ENCODE measurements at places on chromosomes 16 and 17.

- no peak for DNase-seq
These were observed 33.1 kb downstream of the ZNF469 start for GRCh38 chr16:88415713-88416323.

DNA sequence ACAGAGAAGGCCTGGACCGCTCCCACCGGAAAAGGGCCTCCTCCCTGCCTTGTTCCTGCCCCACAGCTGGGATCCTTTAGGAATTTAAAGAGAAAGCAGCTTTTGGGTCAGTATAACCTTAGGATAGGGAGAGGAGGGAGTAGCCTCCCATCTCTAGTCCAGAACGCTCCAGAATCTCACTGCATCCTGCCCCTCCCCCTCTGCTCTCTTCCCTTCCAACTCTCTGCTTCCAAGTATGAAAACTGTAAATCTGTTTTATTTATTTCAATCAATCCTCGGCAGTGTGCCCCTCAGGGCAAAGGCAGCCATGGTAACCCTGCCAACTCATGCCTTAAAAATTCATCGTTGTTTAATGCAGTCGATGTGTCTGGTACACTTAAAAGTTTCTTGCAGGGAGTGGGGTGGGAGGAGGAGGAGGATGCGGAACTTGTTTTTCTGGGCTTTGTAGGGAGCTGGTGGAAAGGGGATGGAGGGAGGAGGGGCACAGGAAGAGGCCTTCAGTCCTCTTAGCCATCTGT lies 21.2 kb upstream of the MTSS2 start:
- DNase-seq, result no peak

DNA sequence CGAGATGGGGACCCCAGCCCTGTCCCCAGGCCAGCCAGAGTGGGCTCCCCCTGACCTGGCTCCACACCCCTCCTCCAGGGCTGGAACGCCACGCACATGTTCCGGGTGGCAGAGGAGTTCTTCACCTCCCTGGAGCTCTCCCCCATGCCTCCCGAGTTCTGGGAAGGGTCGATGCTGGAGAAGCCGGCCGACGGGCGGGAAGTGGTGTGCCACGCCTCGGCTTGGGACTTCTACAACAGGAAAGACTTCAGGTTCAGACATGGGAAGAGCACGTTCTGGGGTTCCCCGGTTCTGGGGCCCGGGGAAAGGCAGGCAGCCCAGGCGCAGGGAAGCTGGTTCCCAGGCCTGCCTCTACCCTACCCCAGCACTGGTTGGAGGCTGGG lies 4.6 kb downstream of the ACE start:
- DNase-seq, result no peak

- DNase-seq, result no peak
These were observed at the start of gene WSCD1 for GRCh38 chr17:6069539-6070429. Gene WSCD1 (plus strand): TSS chr17:6070379. CDS start chr17:6080659, 10,280 bp downstream.

DNA sequence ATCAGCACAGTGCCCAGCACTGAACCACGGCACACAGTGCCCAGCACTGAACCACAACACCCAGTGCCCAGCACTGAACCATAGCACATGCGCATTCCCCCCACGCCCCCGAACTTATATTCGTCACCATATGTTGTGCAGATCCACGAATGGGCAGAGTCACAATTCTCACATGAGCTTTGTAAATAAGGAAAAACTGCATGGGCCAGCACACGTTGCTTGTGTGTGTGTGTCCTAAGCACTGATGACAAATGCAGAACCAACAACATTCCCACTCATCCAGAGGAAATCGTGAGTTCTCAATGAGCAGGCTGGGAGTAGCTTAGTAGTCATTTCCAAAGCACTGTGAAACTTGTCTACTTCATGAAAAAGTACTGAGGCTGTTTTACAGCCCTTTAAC lies 70.0 kb downstream of the ADCY9 start:
- no peak for DNase-seq

DNA sequence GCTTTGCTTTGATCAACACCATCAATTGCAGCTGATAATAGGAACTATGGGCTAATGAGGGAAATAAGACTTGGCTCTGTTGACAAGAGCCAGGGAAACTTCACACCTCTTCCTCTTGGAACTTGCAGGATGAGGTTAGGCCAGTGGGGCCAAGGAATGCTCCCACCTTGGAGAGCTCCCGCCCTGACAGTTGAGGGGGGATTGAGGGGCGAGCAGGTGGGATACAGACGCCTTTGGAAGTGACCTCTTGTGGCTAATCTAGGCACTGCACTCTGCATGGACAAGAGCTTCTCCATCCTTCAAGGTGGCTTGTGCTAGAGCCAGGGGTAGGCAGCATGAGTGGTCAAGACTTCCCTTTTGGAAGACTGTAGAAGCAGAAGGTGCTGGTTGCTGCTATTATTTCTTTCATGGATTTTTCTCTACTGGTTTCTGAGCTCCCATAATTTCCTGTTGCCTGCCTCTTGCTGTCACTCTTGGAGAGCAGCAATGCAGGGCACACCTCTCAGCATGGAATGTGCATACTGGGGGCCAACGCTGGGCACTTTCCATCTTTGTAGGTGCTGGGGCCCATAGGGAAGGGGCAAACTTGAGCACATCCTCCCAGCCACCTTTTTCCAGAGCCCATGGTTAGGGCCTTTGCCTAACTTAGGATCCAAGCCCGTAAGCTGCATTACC lies 2.3 kb upstream of the PHF12 start:
- DNase-seq, result peak; percentile 57

DNA sequence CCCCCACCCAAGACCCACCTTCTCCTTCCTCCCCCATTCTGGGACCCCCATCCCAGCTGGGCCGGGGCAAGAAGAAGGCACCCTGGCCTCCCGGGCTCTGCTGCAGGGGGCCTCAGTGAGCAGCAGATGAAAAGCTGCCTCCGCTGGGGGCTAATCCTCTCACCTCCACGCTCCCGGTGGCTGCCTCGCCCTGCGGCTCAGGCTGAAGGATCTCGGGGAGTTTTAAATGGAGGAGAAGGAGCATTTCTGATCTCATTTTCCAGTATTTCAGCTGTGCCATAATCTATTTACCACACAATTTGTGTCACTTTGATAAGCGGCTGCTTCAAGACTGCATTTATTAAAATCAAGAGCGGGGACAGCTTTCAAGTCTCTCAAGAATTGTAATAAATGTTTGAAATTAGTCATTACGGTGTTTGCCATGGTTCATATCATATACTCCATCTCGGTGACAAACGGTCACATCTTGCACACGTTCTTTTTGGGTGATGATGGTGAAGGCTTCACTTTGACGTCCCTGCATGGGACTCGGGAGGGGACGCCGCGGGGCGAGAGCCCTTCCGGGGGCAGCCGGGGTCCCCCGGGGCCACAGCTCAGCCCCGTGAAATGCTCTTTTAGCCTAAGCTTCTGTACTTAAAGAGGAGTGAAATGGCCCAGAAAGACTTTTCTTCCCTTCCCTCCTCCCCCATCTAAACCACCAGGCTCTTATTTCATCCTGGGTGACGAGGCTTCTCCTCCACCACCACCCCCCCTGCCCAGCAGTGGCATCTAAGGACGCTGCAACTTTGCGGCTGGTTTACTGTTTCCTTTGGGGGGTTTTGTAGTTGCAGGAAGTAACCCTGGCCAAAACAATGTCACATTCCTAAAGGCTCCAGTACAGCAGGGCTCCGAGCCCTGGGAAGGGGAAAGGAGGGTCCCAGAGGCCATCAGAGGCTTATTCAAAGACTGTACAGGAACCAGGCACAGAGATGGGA lies 313.1 kb upstream of the TNRC6C start:
- peak; percentile 64 for DNase-seq

- DNase-seq, result no peak
These were observed 48.4 kb upstream of the CRYM start for GRCh38 chr16:21326459-21326858.

GRCh38 chr17:68295086-68295485 lies 3.8 kb downstream of the ARSG start:
- DNase-seq, result no peak

DNA sequence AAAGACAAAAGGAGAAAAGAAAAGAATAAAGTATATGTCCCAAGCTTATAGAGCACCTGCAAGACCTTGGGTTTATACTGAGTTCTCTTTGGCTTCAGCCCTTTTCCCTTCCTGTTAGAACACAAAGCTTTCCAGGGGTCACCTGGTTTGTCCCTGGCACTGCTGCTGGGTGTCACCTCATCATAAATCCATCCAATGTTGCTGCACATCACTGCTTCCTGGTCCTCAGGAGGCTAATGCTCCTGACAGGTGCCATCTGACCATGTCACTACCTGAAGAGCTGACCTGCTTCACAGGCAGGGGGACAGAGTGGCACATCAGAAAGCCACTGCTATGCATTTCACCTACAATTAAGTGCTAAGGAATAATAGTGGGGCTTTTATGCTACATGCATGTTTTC lies 164.6 kb upstream of the ELAC2 start:
- no peak for DNase-seq

DNA sequence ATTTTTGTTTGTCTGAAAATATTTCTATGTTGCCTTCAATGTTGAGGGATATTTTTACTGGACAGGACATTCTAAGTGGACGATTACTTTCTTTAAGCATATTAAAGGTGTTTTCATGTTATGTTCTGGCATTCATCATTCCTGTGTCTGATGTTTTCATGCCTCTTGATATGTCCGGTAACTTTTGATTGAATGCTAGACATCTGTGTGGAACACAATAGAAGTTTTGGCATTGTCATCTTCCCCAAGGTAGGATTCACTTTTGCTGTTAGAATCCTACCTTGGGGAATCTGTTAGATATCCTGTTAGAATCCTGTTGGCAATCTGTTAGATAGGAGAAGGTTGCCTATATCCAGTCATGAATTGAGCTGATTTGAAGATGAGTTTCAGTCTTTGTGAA lies 28.9 kb downstream of the CACNG5 start:
- no peak for DNase-seq

- no peak for DNase-seq
These were observed 15.9 kb downstream of the NARF start for GRCh38 chr17:82474223-82475010.

- DNase-seq, result no peak
These were observed 30.2 kb downstream of the WDR59 start for GRCh38 chr16:74954763-74955162.

DNA sequence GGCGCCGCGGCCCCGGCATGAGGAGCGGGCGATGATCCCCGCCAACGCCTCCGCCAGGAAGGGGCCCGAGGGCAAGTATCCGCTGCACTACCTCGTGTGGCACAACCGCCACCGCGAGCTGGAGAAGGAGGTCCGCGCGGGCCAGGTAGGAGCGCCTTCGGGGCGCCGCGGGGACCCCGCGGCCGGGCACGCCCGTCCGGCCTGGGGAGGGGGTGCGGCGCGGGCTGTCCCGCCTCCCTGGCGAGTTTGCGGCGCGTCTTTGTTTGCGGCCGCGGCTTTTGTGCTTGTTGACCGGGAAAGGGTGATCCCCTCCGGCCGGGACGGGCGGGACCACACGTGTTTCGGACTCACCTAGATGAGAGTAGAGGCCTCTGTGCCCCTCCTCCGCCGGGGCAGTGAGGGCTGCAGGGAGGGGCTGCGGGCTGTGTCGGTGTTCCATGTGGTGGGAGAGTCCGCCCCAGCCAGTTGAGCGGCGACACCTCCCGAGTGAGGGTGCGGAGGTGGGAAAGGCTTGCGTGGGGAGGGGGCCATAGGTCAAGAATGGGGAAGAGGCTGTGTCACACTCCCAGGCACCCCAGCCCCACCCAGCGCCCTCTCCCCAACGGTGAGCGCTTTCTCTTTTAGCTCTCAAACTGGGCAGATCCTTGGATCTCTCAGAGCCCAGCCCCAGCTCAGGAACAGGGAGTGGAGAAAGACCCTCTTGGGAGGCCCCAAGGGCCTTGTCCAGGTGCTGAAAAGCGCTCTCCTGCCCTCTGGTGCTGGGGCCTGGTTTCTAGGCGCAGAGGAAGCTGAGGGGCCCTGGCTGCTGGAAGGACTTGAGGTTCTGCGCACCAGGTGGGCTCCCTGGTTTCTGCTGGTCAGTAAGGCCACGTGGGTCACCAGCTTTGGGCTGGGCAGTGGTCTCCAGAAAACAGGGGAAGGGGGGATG lies 923 bp downstream of the ANKRD13B start:
- peak; percentile 44 for DNase-seq

- no peak for DNase-seq
These were observed 36.1 kb upstream of the FASN start for GRCh38 chr17:82134101-82134500.

- DNase-seq, result peak; percentile 41
These were observed 54.3 kb downstream of the KPNA2 start for GRCh38 chr17:68089881-68090280.

- DNase-seq, result no peak
These were observed 15.9 kb upstream of the CBX2 start for GRCh38 chr17:79761894-79762589.

GRCh38 chr17:5201011-5201410 lies 9.3 kb upstream of the ZNF594 start:
- no peak for DNase-seq

DNA sequence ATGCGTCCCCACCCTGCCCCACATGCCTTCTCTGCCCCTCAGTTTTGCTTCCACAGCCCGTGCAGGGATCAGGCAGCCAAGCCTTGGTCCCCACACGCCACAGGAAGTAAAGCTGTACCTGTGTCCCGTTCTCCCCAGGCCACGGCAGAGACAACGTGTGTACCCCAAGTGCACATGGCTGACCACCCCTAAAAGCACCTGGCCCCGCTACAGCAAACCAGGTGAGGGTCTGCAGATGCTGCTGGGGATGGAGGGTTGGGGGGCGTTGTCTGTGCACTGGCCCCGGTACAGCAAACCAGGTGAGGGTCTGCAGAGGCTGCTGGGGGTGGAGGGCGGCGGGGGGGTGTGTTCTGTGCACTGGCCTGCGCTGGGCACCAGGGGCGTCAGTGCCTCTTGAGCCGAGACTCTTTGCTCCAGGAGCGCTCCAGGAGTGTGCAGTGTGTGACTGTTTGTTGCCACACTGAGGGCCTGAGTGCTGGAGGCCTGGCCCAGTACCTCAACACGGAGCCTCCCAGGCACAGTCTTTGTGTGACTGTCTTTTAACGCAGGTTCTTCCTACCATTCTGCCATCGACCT lies 18.8 kb downstream of the TCF25 start:
- no peak for DNase-seq

- no peak for DNase-seq
These were observed 808 bp upstream of the BAHCC1 start for GRCh38 chr17:81394377-81394920.

DNA sequence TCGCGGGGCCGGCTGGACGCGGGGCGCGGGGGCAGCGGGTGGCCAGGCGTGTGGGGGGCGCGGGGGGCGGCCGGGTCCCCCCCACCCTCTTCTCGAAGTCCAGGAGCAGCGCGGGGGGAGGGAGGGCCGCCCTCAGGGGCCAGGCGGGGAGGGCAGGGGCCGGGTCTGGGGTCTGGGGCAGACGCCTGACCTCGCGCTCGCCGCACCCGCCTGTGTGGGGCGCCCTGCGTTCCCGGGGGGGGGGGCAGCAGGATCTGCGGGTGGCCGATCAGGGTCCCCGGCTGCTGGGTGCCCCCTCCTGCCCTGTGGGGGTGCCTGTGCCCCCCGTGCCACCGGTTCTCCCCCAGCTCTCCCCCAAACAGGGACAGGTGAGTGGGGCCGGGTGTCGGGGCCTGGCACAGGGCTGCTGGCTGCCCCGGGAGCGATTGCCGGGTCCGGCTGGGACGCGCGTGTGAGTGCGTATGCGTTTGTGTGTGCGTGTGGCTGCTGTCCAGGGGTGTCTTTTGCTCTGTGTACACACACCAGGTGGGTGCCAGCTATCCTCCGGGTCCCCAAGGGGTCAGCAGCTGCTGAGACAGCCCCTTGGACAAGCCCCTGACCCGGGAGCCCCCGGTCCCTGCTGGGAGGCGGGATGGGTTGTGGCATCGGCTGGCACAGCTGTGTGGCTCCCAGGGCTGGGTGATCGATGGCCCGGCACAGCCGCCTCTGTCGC lies 663 bp downstream of the PRR35 start:
- no peak for DNase-seq
